ENCODE measurements at places on chromosomes 6 and 20. TPM values are rescaled to one million over a fixed set of nuclear protein-coding genes. Genes with fewer than 3 reads are reported as not detected.

GRCh38 chr6:392441-393390 lies 1.2 kb downstream of the IRF4 start:
- DNase-seq, result no peak

DNA sequence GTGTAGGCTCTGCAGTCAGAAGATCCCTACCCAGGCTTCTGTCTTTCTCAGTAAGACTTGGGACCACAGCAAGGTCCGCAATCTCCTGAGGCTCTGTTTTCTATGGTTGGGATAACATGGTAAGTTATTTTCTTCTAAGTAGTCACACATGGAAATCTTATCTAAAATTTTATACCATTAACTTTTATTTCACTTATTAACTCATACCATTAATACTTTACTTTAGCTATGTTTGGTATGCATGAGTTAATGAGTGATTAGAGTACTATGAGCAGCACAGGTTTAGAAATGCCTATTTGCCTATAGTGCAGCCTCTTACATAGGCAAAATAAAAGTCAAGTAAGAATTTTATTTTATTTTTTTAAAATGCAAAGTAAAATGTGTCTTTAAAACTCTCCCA lies 27.2 kb downstream of the GINM1 start:
- no peak for DNase-seq

- no peak for DNase-seq
Observed at GRCh38 chr6:138577151-138577915, 78.0 kb upstream of the NHSL1 start.

DNA sequence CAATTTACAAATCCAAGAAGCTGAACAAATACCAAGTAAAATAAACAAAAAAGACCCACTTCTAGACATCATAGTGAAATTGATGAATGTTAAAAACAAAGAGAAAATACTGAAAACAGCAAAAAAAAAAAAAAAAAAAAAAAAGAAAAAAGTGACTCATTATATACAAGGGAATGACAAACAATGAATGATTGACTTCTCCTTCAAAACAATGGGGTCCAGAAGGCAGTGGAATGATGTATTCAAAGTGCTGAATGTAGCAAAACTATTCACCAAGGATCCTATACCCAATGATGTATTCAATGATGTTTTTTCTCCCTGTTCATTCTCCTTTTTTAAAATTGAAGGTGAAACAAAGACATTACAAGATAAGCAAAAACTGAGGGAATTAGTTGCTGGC lies 650.0 kb downstream of the UTRN start:
- no peak for DNase-seq

The FLRT3 gene
- 17.1 TPM for total RNA-seq

The BMP6 gene
- 1.3 TPM for total RNA-seq

The PRR18 gene
- 0.22 TPM for total RNA-seq
